Activated CD4-positive, alpha-beta T cell treated with anti-CD3 and anti-CD28 coated beads, Interleukin-2, amount 10 ng/mL, durations not matched to agents 24 days and 14 days (primary cell): ENCODE measurements at places on chromosomes 5 and 9.

- no peak for DNase-seq
Observed at GRCh38 chr5:123786411-123786810, 274.4 kb downstream of the CSNK1G3 start.

DNA sequence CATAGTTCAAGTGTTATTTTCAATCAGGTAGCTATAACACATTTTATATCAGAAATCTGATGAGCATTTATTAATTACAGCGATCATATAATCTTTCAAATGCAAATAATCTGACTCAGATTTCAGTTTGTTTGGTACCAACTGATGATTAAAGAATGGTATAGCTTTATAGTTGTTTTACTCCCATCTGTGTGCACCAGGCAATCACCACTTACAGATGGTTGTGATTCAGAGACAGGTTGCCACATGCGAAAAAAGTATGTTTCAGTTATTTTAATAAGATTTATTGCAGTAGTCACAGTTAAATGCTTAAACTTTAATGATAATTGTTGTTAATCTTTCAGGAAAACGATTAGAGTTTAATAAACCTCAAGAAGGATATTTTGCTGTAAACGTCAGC, 155.1 kb upstream of the ARRDC3 start:
- no peak for DNase-seq

DNA sequence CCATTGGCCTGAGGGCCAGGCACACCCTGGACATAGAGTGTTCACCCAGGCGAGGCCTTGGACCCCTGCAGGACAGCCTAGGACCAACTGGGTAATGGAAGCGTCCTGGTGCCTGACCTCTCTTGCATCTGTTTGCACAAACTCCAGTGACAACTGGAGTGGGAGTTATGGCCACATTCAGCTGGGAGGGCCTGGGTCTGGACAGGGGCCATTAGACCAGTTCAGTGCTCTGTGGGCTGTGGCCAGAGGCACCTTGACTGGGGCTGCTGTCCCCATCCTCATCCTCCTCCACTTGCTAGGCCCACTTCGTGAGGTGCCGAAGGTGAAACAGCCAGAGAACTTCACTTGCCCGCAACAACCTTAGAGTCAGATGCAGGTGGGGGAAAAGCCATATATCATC, 372.7 kb upstream of the IRX1 start:
- DNase-seq = no peak

DNA sequence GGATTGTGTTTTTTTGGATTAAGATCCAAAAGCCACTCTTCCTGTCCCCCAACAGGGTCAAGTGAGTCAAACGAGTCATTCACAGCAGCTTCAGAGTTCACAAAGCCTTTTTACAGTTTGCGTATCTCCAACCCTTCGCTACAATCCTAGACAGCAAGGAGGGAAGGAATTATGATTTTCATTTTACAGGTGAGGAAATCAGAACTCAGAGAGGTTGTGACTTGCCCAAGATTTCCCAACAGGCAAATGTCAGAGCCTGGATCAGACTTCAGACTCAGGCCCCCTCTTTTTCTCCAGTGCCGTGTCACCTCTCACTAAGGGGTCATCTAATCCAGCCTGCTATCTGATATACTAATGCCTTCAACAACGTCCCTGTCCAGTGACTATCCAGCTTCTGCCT, 72.1 kb upstream of the XPA start:
- no peak for DNase-seq

GRCh38 chr5:151434570-151435237, 12.7 kb upstream of the SLC36A1 start:
- DNase-seq = no peak

GRCh38 chr5:1943481-1943880, 60.8 kb upstream of the IRX4 start:
- DNase-seq = no peak

DNA sequence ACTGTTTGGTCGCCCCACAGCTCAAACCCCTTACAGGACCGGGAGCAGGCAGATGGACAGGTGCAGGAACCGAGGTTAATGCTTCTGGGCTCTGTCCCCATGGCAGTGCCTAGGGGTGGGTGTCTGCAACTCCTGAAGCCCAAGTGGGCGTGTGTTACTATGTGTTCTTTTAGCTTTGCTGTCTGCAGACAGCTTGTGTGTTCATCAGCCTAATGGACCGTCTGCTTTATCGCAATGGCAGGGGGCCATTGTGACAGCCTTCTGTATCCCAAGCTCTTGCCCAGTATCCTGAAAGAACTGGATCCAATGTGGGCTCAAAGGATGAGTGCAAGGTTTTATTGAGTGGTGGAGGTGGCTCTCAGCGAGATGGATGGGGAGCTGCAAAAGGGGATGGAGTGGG, 266.7 kb downstream of the CSNK1G3 start:
- DNase-seq = no peak

DNA sequence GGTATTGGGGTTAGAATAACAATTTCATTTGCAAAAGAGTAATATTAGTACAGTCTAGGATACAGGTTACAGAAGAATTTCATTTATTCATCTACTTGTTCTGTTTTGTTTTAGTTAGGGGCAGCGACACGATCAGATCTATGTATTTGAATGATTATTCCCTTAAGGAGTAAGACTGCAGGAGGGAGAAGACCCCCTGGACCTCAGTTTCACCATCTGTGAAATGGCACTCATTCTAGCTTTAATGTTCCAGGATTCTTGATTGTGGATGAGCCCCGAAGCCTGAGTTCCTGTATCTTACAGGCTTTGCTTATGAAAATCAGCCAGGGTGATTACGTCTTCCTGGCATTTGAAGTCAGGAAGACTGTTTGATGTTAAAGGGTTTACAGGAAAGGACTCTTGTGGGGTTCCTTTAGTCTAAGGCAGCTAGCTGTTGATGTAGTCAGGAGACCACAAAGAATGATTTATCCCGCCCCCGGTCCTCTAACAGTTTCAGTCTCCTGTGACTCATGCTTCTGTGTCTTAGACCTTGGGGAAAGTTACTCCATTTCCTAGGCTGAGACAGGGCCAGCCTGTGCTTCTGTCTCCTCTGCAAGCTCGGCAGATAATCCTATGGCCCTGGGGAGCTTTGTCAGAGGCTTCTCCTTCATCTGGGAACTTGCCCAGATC, 11.5 kb downstream of the SMIM3 start:
- DNase-seq = peak; percentile 89

- no peak for DNase-seq
Observed at GRCh38 chr5:65808818-65809217, 86.8 kb downstream of the NLN start.

GRCh38 chr9:35771943-35772342, 17.9 kb upstream of the MSMP start:
- no peak for DNase-seq

DNA sequence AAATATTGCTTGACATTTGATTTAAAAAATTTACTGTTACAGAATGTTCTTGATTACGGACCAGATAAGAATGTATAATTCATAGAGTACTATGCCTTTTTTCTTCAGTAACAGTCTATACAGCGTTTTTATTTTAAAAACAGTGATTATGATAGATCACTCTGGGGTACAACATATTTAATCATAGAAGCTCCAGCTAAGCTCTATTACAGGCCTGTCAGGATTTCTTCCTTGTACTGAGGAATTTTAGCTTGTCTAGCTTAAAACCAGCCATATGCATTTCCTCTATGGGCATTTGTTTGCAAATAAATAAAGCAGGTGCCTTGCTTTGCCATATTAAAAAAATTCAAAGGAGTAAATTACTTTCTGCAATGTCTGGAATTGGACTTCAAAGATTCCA, 423.8 kb downstream of the BNC2 start:
- DNase-seq = no peak

DNA sequence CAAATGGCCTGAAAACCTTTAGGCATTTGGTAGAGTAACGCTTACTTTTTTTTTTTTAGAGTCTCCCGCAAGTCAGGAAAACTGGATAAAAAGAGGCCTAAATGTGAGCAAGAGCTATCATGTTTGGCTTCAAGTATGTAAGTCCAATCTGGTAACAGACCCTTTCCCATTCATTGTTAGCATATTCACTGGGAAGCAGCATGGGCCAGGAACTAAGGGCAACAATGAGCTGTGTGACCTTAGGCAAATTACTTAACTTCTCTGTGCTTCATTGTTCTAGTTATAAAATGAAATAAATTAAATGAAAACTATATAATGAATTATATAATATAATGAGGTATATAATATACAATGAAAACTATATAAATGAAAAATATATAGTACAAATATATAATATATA, 114.3 kb upstream of the PCA3 start:
- no peak for DNase-seq

DNA sequence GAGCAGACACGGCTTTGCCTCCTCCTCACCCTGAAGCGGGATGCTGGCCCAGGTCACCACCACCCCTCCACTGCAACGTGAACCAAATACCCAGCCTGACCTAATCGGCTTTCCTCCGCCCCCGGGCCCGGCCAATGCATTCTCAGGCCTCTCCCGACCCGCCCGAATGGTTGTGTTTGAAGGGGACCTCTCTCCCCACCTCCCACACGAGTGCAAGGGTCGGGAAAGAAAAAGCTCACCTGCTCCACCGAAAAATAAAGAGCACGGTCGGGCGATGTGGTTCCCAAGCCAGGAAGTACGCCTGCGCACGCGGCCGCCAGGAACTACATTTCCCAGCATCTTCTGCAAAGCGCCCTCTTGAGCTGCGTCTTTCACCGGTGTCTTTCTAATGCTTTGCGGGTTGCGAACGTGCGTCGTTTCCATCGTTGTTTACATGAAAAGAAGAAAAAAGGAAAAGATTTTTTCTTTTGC, at the start of gene ZNF883:
TSS of gene ZNF883 (minus strand) at position 282 of the 471 bp plus-strand sequence.
- DNase-seq = peak; percentile 59

GRCh38 chr9:76730801-76731200, 33.4 kb upstream of the PCA3 start:
- DNase-seq = no peak

GRCh38 chr5:120225524-120225923, 238.6 kb upstream of the PRR16 start:
- no peak for DNase-seq

DNA sequence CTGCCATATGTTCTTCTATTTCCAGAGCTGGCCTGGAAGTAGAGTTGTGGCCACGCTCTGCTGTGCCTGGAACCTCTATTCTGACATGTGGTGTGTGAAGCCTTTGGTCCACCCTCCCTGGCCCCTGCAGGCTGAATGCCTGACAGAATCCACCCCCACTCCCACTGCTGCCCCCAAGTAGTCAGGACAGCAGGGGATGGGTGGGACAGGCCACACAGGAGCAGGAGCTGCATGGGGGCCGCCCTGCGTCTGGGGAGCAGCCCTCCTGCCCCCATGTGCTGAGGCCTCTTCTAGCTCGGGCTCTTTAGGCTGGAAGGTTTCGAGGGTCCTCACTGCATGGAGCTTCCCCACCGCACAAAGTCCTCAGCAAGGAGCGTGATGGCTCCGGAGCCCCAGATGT, 32.6 kb upstream of the IRX4 start:
- DNase-seq = no peak

- DNase-seq = no peak
Observed at GRCh38 chr5:72561148-72561972, 54.1 kb upstream of the ZNF366 start.

DNA sequence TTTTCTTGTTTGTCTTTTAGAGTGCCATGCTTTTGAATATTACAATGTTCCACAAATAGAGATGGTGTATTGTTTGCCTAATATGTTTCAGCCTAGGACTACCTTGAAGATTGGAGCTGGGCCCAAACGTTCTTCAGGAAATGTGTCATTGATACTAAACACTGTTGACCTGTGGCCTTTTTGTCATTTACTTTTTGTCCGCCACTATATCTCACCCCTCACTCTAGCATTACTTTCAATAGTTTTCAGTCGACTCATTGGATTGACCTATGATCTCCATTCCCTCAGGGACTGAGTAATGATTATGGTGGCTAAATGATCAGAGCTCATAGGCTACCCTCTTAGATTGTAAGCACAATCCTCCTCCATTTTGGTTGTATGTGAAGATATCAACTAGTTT, 115.8 kb downstream of the NUDT12 start:
- DNase-seq = no peak

DNA sequence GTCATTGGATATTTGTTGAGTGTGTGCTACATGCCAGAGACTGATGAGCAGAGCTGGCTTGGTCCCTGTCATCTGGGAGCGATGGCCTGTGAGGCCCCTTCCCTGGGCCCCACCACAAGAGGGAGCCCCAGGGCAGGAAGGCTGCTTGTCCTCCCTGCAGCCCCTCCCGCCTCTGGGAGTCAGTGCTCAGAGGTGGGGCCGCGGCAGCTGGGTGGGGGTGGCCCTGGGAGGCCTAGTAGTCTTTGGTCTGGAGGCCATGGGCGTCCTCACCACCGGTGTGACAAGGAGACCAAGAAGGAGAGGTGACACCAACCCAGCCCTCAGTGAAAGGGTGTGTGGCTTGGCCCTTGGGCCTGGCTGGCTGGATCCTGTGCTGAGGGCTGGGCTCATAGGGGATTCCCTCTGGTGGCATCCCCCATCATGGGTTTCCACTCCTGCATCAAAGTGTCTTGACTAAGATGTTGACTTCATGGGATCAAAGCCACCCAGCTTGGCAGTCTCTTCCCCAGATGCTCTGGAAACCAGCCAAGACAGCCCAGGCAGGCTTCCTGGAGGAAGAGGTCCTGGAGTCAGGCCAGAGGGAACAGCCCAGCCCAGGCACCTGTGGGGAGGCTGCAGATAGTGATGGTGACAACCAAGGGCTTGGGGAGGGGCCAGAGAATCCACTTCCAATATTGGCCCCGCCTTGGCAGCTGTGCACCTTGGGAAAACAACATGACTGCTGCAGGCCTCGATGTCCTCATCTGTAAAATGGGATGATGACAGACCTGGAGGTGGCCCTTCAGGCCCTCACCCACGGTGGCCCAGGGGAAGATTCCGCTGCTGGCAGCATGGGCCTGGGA, 166.7 kb downstream of the GAPVD1 start:
- peak; percentile 76 for DNase-seq

GRCh38 chr5:86880785-86881492, 263.2 kb downstream of the COX7C start:
- peak; percentile 81 for DNase-seq

DNA sequence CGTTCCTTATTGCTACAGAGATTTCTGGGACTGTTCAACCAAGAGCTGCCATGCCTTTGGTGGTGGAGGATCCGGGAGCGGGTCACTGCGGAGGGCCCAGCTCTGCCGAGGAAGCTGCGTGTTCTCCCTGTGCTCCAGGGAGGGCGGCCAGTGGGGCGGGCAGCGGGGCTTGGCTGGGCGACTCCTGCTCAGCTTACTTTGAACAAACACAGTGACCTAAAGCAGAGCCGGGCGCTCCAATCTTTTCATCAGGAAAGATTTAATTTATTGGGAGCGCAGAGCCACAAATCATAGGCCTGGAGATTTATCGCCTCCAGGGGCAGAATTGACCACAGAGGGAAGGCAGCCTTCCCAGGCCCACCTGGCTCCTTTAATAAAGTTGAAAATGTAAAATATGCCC, 27.7 kb downstream of the LHX3 start:
- DNase-seq = no peak

GRCh38 chr9:27165670-27166069, 56.6 kb downstream of the TEK start:
- no peak for DNase-seq

GRCh38 chr5:63439537-63439936, 522.7 kb downstream of the HTR1A start:
- DNase-seq = no peak

GRCh38 chr9:129267141-129267540, 89.1 kb upstream of the IER5L start:
- DNase-seq = no peak
